ENCODE measurements at places on chromosomes 16 and 17.

DNA sequence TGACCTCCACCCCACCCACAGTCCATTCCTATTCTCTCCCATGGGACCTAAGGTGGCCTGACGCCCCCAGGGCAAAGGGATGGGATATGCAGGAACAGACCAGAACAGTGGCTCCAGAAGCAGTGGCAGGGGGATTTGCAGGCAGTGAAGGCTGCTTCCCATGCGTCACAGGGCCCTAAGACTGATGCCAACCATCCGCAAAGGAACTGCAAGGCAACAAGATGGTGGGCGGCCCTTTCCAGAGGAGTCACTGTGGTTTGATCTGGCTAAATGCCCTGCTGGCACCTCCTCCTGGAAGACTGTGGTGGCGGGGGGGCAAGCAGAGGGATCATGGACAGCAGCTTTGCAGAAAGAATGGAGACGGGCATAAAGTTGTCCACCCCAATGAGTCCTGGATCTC is 4.4 kb upstream of the SLC39A11 start:
- no peak for DNase-seq

DNA sequence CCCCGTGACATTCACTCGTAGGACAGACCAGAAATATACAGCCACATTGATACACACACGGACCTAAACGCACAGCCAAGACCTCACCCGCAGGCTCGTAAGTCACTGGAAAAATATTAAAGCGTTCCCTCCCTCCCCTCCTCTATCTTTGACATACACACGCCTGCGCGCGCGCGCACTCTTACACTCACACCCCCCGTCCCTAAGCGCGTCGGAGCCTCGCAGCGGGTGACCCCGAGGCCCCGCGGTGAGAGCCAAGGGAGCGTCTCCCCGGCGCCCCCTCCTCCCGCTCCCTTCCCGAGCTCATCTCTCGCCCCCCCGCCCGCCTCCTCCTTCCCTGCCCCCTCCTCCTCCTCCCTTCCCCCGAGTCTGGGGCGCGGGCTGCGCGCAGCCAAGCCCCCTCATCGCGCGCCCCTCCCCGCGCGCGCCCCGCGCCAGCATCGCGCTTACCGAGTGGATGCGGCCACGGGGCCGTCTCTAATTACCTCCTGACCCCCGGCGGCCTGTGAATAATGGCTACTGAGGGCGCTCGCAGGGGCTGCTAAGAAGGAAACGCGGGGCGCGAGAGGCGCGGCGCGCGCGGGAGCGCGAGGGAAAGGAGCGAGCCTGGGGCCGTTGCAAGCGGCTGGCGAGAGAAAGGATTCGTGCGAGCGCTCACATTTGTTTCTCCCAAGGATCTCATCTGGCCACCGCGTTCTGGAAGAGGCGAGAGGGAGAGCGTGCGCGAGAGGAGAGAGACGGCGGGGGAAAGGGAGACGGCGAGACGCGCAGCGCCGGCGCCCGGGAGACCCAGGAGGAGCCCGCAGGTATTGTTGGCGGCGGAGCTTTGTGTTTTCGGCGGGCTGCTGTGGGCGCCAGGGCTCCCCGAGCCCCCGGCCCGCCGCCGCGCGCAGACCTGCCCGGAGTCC is 42.4 kb downstream of the RAI1 start:
- DNase-seq: no peak

DNA sequence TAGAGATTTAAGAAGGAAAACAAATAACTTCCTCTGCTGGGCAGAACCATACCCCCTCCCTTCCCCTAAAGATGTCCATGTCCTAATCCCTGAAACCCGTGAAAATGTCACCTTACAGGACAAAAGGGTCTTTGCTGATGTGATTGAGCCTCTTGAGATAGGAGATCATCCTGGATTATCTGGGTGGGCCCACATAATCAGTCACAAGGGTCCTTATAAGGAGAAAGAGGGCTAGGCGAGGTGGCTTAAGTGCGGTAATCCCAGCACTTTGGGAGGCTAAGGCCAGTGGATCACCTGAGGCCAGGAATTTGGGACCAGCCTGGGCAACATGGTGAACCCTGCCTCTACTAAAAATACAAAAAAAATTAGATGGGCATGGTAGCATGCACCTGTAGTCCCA is 12.0 kb upstream of the SLC39A11 start:
- no peak for DNase-seq

GRCh38 chr17:18258356-18259038 is at the start of gene FLII:
Gene FLII (minus strand): TSS chr17:18258738. CDS start chr17:18258690, 48 bp downstream.
- peak; percentile 38 for DNase-seq

- DNase-seq: peak; percentile 14
Measured at GRCh38 chr17:82909322-82909904, 69.6 kb upstream of the ZNF750 start.

DNA sequence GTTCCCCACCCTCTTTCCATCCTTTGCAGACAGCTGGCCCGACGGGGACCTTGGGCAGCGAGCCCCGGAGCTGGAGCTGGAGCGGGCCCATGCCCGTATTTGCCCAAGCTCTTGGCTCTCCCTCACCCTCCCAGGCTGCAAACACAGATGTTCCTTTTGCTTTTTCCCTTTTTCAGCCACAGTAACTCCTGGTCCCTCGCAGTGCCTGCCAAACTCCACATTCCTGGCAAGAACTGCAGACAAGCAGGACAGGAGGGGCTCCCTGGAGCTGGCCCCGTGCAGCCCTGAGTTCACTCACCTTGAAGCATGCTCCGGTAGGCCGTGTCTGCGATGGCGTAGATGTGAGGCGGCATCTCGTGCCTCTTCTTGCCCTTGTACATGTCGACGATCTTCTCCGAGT is 33.9 kb downstream of the MYH11 start:
- DNase-seq: no peak

DNA sequence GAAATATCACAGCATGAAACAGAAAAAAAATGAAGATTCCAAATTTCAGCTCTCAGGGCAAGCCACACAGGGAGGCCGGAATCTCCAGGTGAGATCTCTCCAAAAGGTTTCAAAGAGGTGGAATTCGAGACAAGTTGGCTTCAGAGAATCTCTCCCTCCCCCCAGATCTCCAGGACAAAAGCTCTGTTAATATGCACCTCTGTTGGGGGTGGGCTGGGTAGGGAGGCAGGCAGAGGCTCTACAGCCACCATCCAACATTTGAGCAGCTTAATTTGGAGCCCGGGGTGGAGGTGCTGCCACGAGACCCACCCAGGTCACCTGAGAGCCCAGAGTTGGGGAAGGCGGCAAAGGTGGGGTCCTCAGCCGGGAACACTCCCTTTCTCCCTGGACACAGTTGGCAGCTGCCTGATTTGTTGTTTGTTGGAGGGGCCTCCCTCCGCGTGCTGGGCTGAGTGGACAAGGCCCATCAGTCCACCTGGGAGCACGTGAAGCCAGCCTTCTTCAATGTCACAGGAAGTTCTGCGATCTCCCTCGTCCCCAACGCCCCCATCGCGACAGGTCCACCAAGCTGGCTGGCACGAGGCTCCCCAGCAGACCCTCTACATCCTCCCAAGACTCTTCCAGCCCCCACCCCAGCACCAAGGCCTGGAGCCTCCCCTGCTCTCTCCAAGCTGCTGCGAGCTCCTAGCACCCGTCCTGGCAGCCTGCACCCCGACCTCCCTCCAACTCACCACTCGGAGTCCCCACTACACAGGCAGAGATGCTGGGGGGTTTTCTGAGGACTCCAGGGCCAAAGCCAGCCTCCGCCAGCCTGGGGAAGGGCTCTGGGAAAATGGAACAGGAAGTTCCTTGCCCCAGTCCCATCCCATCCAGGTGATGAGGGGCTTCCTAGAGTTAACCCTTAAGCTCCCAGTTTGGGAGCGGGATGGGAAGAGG is at the start of gene ZSCAN10:
Gene ZSCAN10, minus strand, starts transcription at position 836 of the 936 bp plus-strand sequence. CDS start 6,357 bp downstream, outside the sequence.
- DNase-seq: no peak
